ENCODE measurements at places on chromosomes 6 and 20.
A peak's percentile ranks its signal among the peaks of the same experiment; 100 is the strongest.

DNA sequence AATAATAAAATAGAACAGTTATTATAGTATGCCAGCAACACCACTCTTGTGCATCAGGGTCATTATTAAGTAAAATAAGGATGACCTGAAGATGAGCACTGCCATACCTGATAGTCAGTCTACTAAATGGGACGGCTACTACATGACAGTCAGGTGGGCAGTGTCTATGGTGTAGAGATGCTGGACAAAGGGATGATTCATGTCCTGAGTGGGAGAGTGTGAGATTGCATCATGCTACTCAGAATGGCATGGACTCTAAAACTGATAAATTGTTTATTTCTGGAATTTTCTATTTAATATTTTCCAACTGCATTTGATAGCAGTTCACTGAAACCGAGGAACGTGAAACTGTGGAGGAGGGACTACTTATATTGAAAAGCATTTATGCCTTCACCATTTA is 38.8 kb downstream of the SNX9 start:
- ATAC-seq, result no peak

- no peak for ATAC-seq
These were observed 1581.8 kb downstream of the HACE1 start for GRCh38 chr6:103277936-103278335.

GRCh38 chr6:166586424-166587156 is at the start of gene RAMACL:
RAMACL (minus strand) TSS chr6:166586678; CDS start chr6:166586477, 201 bp downstream.
- peak; percentile 43 for ATAC-seq

GRCh38 chr20:5197847-5198650 is 71.2 kb downstream of the CDS2 start:
- no peak for ATAC-seq

DNA sequence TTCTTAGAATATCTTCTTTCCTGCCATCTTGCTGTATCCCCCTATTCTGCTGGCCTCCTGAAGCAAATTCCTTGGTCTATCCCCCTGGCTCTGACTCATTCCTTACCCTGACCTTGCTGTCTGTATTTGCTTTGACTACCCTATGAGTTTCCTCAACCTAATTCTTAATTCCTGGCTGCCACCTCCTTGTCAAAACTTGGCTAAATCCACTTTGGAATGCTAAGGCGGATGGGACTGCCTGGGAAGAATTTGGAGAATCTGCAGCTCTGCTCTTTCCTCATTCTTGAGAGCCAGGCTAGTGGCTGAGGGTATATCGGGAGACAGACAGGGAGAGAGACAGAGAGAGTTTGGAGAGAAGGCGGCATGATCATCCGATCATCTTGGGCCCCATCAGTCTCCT is 24.4 kb downstream of the CAP2 start:
- peak; percentile 94 for ATAC-seq

DNA sequence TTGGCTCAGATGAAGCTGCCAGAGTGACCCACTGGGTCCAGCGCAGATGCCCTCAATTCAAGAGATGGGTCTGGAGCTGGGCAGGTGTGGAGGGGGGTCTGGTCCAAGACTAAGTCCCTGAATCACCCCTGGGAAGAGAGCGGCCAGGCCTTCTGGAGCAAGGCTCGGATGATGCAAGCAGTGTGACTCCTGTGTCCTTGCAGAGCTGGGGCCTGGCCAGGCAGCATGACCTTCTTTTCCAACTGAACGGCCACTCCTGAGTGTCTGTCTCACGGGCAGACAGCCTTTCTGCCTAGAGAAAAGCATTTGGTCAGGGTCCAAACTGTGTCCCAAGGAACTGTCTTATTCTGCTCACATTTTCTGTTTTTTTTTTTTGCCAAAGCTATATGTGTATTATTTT is 42.6 kb upstream of the FNDC1 start:
- no peak for ATAC-seq

DNA sequence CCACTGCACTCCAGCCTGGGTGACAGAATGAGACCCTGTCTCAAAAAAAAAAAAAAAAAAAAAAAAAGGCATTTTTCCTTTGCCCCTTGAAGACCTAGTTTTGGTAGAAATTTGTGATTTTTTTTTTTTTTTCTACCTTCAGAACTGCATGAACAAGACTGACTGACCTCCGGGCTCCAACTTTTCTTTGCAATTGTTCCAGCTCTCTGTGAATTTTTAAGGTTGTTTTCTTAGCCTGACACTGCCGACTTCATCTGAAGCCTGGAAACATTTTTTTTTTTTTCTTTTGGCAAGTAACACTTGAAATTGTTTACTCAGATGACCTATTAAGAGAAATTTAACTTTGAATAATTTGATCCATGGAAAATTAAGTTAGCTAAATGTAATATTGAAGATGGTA is 73.0 kb downstream of the SLC24A3 start:
- ATAC-seq, result no peak

GRCh38 chr6:1821164-1821512 is 211.4 kb downstream of the FOXC1 start:
- peak; percentile 57 for ATAC-seq

DNA sequence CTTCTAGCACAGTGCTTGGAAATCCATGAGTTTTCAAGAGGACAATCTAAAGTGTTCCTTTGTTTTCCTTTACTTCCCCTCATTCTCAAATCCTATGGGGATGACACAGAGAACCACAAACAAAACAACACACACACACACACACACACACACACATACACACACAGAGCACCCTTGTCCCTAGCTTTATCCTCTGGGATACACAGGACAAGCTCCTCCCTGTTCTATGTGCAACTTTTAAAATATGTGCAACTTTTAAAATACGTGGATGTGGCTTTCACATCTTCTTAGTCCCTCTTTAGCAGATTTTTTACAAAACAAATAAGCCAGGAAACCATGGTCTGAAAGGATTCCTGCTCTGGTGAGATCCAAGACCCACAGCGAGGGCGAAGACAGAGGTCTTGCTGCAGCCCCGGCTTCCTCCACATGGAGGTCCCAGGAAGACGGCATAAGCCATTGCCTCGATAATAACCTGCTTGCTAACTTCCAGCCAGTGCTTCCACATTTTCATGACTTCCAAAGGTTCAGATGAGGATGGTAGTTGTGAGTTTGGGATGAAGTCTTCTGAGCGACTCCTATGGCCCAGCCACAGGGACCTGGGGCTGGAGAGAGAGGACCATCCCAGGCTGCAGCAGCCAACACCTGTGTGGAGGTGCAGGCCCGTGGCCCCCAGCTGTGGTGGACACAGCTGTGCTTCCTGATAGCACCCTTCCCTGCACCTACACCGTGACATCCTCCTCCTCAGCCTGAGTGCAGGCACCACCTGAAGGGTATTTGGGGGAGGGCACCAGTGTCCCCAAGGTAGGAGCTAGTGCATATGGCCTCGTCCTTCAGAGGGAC is 62.8 kb upstream of the CD93 start:
- ATAC-seq, result no peak

- ATAC-seq, result no peak
These were observed 2.3 kb downstream of the RNF144B start for GRCh38 chr6:18389479-18389878.

- ATAC-seq, result peak; percentile 85
These were observed 197.0 kb downstream of the UTRN start for GRCh38 chr6:144482142-144482541.

DNA sequence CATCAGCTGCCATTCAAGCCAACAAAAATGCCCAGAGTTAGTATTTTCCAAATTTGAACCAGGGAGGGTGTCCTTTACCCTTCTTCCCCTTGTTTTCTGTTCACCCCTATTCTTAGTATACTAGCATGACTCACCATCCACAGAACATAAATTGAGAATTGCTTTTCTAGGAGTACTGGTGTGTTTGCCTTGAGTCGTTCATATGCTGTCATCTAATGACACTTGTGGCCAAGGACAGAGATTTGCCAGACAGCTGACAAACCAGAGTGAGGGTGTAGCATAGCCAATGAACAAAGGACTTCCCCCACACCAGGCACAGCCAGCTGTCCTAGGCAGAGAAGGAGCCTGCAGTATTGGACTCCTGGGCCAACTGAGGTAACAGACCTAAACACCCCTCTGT is 62.2 kb downstream of the FILIP1 start:
- peak; percentile 91 for ATAC-seq

DNA sequence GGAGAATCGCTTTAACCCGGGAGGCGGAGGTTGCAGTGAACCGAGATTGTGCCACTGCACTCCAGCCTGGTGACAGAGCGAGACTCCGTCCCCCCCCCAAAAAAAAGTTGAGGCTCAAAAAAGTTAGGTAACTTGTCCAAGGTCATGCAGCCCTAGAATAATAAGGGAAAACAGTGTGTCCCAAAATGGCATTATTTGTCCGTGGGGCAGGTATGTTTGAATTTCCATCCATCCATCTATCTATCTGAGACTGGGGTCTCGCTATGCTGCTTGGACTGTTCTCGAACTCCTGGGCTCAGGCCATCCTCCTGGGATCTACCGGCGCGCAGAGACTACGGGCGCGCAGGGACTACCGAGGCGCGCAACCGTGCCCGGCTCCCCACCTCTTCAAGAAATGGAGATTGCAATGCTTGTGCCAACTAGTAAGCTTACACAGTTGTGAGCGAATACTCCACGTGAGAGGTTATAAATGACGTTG is 374 bp upstream of the ABCC10 start:
- no peak for ATAC-seq

GRCh38 chr6:87182940-87183339 is 27.6 kb downstream of the ZNF292 start:
- no peak for ATAC-seq

DNA sequence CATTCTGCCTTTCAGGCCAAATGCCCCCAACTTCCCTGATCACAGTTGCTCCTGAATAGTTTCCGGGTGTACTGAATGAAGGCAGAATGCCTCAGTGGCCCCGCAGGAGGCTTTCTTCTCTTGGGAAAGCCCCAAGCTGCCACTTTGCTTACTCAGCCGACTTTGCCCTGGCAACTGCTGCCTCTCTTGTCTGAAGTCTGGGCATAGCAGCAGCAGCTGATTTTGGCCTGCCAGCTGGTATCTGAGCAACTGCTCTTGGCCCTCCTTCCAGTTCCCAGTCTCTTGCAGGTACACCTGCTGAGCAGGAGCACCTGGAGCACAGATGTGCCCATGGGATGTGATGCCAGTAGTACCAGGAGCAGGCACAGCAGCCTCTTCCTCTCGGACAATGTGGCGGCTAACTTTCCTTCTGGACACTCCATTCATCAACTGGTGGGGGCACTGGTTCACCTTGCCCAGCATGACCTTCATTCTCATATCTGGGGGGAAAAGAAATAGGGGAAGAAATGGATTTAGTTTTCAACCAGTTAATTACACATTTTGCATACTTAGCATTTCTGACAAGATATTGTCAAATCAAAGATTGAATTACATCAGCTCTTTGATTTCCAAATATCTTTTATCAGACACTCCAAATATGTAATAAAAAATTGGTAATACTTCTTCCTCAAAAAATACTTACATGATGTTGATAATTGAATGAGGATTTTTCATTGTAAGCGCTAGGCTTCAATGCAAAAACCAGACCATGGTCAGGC is 468.2 kb downstream of the PKHD1 start:
- no peak for ATAC-seq

GRCh38 chr20:44660581-44660980 is 9.1 kb upstream of the ADA start:
- no peak for ATAC-seq

DNA sequence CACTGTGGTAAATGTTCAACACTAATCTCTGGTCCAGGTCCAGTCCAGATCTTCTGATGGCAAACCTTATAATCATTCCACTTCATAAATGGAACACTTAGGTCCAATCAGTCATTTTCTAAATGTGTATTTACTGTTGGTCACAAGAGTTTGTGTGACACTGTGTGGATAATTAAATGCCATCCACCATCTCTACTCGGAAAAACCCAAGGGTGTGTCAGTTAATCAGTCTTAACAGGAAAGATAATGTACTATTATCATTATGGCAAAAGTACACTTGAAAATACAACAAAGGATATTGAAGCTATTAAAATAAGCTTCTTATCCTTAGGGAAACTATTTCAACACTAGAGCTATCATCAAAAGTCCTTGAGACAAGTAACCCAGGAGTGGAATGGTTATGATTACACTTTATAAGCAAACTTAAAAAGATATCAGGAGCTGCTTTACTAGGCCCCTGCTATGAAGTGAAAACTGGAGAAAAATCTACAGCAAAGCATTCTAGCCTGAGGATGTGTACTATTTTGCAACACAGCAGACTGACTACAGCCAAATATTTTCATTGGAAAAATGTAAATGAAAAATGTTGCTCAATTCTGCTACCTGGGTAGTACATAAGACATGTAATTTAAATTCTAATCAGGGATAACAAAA is 227.9 kb downstream of the LAMA2 start:
- no peak for ATAC-seq

Data from SK-N-SH treated with all-trans-retinoic acid at 6 μM for 48 hours (cell line).